ENCODE measurements at places on chromosomes 11 and 22. TPM values are rescaled to one million over a fixed set of nuclear protein-coding genes. Genes with fewer than 3 reads are reported as not detected.

OR52I2 gene
- total RNA-seq: not detected

MACROD1 gene
- total RNA-seq: 6.9 TPM

GRCh38 chr22:17576470-17576869, 13.2 kb downstream of the SLC25A18 start:
- DNase-seq: no peak

- no peak for DNase-seq
These were observed 6.4 kb downstream of the MOB2 start for GRCh38 chr11:1480191-1480554.

GRCh38 chr11:15780837-15781236, 575.5 kb downstream of the SOX6 start:
- DNase-seq: no peak
